ENCODE measurements at places on chromosomes 5 and 9. TPM values are rescaled to one million over a fixed set of nuclear protein-coding genes. Genes with fewer than 3 reads are reported as not detected.

CCL27 gene
- 0.16 TPM for total RNA-seq

SOHLH1 gene
- total RNA-seq, result not detected

MZB1 gene
- 0.16 TPM for total RNA-seq

LTC4S gene
- not detected for total RNA-seq

GLDC gene
- total RNA-seq, result 4.3 TPM

CEL gene
- total RNA-seq, result 0.44 TPM

TNFSF15 gene
- 0.32 TPM for total RNA-seq

PCDHA13 gene
- total RNA-seq, result not detected

CCL28 gene
- 2.0 TPM for total RNA-seq

ACER2 gene
- 9.7 TPM for total RNA-seq

AFAP1L1 gene
- 137 TPM for total RNA-seq

CARTPT gene
- total RNA-seq, result not detected

C8G gene
- not detected for total RNA-seq

PALM2AKAP2 gene
- total RNA-seq, result 0.06 TPM

IL5 gene
- total RNA-seq, result not detected

SEMA4D gene
- total RNA-seq, result 8.4 TPM

CATSPER3 gene
- total RNA-seq, result not detected

PCA3 gene
- under 0.01 TPM for total RNA-seq

INSL6 gene
- not detected for total RNA-seq

CD274 gene
- total RNA-seq, result 29.0 TPM

ANKRD18A gene
- not detected for total RNA-seq

SNCAIP gene
- total RNA-seq, result 30.0 TPM

LECT2 gene
- total RNA-seq, result not detected

PHF24 gene
- total RNA-seq, result not detected

CSF2 gene
- 1.3 TPM for total RNA-seq

GADD45G gene
- 0.49 TPM for total RNA-seq

DDX4 gene
- not detected for total RNA-seq

CETN3 gene
- 9.9 TPM for total RNA-seq

MRPS30 gene
- total RNA-seq, result 36.8 TPM

PCDHB14 gene
- 1.8 TPM for total RNA-seq

FRMPD1 gene
- total RNA-seq, result not detected

IFNA14 gene
- total RNA-seq, result not detected

PCDHA7 gene
- total RNA-seq, result 0.06 TPM

OCLN gene
- total RNA-seq, result 1.3 TPM

WNT8A gene
- not detected for total RNA-seq

MEF2C gene
- total RNA-seq, result 75.9 TPM

SPATA31C2 gene
- total RNA-seq, result not detected

CBY3 gene
- not detected for total RNA-seq

ASS1 gene
- 42.4 TPM for total RNA-seq
